ENCODE measurements at places on chromosomes 2 and 18.

- DNase-seq = no peak
Observed at GRCh38 chr2:207616185-207616584, 9.0 kb downstream of the METTL21A start.

GRCh38 chr18:24055009-24055804, 40.7 kb downstream of the TTC39C start:
- DNase-seq = no peak

GRCh38 chr2:103788951-103789350, 1027.1 kb downstream of the TMEM182 start:
- no peak for DNase-seq

- DNase-seq = no peak
Observed at GRCh38 chr2:67883316-67884087, 179.3 kb downstream of the C1D start.

- no peak for DNase-seq
Observed at GRCh38 chr18:25825056-25825455, 265.4 kb downstream of the SS18 start.

DNA sequence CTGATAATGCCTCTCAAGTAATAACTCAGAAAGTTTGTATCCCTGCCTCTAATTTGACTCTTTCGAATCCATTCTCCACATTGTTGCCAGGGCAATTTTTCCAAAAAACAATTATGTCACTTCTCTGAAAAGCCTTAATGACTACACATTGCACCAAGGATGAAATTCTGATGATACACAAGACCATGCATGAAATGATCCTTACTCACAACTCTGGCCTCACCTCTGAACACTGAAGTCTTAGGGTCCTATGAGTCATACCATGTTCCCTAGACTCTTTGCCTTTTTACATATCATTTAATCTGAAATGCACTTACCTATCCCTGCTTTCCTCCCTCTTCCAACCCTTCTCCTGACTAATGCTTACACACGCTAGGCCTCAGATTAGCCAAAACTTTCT, 51.0 kb downstream of the WDPCP start:
- DNase-seq = no peak

- no peak for DNase-seq
Observed at GRCh38 chr2:180733330-180733729, 247.1 kb upstream of the UBE2E3 start.
